Fibroblast of the aortic adventitia (primary cell): ENCODE measurements at places on chromosomes 12 and 14. TPM values are rescaled to one million over a fixed set of nuclear protein-coding genes. Genes with fewer than 3 reads are reported as not detected.

GRCh38 chr12:50200552-50201273, 33.5 kb upstream of the CERS5 start:
- DNase-seq = peak; percentile 79

DNA sequence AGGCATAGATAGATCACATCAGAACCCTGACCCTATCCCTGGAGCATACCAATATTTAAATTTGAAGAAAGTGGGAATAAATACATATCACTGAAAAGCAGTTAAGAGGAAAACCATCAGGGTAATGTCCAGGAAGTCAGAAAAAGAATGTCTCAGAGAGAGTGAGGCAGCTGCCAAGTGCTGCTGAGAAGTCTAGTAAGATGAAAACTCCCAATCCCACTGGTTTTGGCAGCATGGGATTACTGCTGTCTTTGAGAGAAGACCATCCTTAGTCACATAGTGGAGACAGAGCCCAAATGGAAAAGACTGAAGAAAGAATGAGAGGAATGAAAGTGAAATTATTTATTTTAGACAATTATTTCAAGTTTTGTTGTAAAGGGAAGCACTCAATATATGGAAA, 11.5 kb upstream of the TSPAN8 start:
- peak; percentile 55 for DNase-seq

DNA sequence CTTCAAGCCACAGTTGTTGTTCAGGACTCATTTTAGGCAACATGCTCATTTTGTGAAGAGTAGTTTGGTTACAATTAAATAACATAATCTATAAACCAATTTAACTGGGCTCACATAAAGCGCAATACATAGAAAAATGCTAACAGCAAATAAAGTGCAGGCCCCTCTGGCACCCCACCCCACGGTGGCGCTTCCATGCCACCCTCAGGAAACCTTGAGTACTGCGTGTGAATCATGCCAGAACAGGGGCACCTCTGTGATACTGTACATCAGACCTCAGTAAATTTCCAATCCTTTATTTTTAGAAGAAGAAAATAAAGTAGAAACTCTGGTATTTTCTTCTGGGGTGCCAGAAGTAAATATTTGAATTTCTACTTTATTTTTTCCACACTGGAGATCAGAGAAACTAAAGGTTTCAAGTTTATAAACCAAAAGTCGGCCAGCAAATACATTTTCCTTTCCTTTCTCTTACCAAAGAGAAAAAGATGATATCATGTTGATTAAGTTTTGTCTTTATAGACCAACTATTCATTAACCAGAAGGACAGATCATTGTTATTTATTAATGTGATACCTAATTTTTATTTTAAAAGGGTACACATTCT, 316.8 kb downstream of the PAWR start:
- DNase-seq = peak; percentile 35

GRCh38 chr12:41310367-41310766, 122.2 kb downstream of the PDZRN4 start:
- no peak for DNase-seq

PAPLN gene
- total RNA-seq = 3.0 TPM in 2 replicates
